ENCODE measurements at places on chromosomes 11 and 22.

DNA sequence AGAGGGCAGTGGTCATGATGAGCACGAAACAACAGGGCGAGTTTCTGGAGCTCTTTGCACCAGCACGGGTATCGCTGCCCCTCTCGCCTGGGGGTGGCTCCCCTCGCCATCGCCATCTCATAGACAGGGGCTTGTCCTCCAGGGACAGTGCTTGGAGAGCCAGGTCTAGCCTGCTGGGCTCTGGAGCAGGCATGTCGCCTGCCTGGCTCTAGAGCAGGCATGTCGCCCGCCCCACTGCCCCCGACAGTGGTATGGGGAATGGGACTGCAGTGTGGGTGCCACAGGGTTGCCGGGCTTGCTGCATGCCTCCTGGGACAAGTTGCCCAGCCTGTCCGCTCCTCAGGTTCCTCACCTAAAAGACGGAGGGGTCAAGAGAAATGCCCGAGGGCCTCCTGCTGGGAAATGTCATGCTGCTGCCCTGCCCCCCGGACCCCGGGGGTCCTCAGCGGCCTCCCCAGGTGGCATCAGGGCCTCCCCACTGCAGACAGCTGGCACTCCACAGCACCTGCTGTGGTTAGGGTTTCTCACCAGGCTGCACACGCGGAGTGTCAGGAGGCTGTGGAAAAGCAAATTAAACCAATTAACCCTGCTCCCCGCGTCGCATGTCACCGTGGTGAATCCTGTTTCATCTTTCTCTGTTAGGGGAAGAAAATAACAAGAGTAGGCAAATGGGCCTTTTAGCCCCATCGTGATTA is 403.0 kb downstream of the TBC1D22A start:
- no peak for DNase-seq

DNA sequence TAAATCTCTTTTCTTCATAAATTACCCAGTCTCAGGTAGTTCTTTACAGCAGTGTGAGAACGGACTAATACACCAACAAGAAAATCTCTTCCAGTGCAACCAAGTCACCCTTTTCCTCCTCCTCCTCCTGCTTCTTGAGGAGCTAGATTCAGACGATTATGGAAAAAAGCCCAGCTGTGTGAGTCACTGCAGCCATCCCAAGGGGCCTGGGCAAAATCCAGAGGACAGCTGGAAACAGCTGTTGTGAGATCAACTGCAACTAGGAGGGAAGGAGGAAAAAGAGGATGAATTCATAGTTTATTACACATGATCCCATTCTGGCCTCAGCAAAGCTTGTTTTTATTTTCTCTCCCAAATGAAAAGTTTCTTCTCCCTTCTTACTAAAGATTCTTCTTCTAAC is 32.9 kb downstream of the RBFOX2 start:
- no peak for DNase-seq

- no peak for DNase-seq
These were observed at the start of gene HEPHL1 for GRCh38 chr11:94020777-94021481. Gene HEPHL1, plus strand, starts transcription at chr11:94021354. Its CDS starts 15 bp downstream, at chr11:94021369.

- no peak for DNase-seq
These were observed 35.8 kb upstream of the HMOX1 start for GRCh38 chr22:35344956-35345690.

- DNase-seq = peak; percentile 91
These were observed 87.5 kb downstream of the YAP1 start for GRCh38 chr11:102197670-102198139.

DNA sequence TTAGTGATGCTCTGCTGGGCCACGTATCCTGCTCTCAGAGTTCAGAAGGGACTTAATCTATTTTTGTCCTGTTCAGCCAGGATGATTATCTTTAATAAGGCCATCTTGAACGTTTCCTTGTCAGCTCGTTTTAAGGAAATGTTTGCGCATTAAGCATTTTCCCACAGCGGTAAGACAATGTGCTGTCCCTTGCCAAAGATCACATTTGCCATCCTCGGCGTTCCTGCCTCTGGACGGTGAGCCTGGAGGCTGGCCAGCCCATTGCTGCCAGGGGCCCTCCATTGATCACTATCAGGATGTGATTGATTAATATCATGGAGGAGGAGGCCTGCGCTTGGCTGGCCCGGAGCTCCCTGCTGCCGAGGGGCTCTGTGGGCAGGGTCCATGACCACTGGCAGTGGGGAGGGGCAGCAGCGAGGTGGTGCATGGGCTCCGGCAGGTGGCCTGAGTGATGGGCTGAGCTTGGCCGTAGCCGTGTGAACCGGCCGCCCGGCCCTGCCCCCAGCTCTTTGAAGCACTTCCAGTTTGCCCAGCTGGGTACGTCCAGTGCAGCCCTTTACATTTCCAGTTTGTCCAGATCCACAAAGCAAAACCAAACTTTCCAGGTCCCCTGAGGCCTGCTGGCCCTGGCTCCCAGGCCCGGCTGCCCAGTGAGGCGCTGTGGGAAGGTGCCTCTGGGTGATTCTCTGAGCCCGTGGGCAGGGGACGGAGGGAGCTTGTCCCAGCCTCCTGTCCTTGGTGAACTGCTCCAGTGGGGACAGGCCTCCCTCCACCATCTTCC is 49.5 kb upstream of the SMIM38 start:
- DNase-seq = no peak

DNA sequence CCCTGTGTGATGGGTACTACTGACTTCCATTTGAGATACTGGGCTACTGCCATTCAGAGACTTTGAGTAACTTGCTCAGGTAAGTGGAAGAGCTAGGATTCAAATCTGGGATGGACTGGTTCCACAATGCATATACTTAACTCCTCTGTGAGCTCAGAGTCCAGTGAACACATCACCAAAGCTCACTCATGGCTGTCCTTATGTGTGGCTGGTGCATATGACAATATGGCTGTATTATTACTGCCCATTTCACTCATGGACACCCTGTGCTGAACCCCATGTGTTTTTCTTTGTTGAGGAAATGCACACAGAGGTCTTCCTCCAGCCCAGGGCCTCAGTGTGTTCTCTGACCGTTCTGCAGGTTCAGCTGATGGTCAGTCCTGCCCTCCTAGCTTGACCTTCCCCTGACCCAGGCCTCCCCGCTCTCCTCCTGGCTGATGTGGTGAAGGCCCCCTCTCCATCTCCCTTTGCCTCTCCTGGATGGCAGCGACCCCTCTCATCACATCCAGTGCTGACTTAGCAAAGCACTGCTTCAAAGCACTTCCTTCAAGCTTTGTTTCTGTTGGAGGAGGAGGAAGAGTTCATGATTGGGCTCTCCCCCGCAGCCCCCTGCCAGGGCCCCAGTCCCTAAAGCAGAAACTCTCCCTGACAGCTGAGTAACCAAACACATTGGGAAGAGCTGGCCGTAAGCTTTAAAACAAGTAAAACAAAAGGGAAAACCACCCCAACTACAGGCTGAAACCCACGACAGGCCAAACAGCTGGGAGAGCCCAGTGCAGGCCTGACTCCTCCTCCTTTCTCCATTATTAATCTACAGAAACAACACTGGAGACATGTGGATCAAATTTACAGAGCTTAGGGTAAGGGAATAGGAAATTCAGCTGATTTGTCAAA is 101.2 kb downstream of the NAT10 start:
- peak; percentile 55 for DNase-seq

GRCh38 chr11:17272801-17273200 is 3.7 kb upstream of the NUCB2 start:
- DNase-seq = no peak

GRCh38 chr11:104856607-104857006 is 41.7 kb downstream of the CASP12 start:
- no peak for DNase-seq

GRCh38 chr11:7486781-7487140 is 1.5 kb downstream of the OLFML1 start:
- DNase-seq = no peak

DNA sequence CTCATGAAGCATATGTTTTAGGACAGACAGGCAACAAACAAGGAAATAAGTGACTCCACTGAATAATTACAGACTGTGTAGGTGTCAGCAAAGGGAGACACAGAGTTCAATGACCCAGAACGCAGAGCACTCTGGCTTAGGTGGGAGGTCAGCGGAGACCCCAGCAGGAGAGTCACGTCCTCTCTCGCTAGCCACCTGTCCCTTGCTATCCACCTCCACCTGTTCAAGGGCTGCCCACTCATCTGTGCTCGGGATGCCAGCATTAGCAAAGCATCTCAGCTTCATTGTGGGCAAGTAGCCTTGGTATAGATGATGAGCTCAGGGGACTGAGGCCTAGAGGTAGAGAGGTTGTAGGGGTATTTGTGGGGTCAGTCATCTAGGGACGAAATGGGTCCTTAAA is 21.8 kb upstream of the ATXN10 start:
- DNase-seq = no peak

- DNase-seq = no peak
These were observed 637.8 kb upstream of the LUZP2 start for GRCh38 chr11:23859087-23859486.

DNA sequence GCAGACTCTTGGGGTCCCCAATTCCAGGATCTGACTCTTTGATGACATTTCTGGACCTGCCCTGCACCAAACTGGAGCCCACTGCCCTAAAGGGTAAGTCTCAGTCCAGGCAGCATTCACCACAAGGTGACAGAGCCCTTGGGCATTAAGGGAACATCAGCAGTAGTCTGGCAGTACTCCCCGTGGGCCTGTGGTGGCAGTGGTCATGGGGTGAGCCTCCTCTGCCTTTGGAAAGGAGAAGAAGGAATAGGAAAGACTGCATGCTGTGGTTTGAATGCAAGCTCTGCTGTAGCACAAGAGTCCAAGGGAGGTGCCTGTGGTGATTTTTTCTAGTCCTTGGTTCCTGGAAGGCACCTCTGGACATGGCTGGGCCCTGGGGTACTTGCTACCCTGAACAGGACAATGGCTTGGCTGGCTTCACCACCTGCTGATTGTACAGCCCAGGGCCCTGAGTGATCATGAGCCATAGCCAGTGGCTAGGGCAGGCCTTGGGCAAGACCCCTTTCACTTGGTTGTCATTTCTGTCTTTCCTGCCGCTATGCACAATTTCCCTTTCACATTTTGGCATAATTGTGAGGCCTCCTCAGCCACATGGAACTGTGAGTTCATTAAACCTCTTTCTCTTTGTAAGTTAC is 160.7 kb upstream of the GRIA4 start:
- DNase-seq = no peak
